ENCODE measurements at places on chromosomes 6 and 20.

DNA sequence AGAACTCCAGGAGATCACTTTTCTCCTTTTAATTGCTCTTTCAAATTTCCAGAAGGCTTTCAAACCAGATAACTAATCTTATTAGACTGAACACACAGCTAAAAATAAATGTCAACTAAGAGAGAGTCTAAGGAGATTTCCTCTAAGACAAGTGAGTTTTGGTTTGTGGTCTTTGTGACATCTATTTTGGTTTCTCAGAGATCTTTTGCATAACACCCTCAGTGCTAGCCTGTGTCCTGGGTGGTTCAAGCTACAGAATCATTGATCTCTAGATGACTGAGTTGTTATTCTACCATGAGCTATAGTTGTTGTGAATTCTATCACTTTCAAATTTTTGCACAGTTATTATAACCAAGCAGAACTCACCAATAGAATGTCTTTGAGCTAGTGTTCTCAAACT, 49.1 kb upstream of the PLCB4 start:
- no peak for DNase-seq

GRCh38 chr20:63286781-63287696, 5.9 kb upstream of the COL20A1 start:
- no peak for DNase-seq

DNA sequence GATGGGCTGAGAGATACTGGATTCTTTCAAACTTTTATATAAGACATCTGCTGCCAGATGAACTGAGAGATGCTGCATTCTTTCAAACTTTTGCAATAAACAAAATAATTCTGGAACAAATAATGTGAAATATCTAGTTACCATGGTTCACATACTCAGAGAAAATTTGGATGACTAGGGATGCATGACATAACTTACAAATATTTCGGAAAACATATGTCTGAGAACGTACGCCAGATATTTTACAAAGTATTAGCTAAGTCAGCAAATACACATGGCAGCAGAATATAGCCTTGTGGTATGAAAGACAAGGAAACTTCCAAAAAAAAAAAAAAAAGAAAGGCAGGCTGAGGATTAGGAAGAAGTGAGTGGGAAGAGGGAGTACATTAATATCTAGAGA, 113.3 kb upstream of the TRAF3IP2 start:
- no peak for DNase-seq

- DNase-seq: no peak
Observed at GRCh38 chr6:52144196-52145076, 41.7 kb upstream of the IL17A start.

- DNase-seq: no peak
Observed at GRCh38 chr6:89360415-89360999, 8.0 kb upstream of the UBE2J1 start.
